ENCODE measurements at places on chromosomes 13 and 19.

- DNase-seq, result no peak
Observed at GRCh38 chr13:25541434-25542123, 169.8 kb downstream of the ATP8A2 start.

DNA sequence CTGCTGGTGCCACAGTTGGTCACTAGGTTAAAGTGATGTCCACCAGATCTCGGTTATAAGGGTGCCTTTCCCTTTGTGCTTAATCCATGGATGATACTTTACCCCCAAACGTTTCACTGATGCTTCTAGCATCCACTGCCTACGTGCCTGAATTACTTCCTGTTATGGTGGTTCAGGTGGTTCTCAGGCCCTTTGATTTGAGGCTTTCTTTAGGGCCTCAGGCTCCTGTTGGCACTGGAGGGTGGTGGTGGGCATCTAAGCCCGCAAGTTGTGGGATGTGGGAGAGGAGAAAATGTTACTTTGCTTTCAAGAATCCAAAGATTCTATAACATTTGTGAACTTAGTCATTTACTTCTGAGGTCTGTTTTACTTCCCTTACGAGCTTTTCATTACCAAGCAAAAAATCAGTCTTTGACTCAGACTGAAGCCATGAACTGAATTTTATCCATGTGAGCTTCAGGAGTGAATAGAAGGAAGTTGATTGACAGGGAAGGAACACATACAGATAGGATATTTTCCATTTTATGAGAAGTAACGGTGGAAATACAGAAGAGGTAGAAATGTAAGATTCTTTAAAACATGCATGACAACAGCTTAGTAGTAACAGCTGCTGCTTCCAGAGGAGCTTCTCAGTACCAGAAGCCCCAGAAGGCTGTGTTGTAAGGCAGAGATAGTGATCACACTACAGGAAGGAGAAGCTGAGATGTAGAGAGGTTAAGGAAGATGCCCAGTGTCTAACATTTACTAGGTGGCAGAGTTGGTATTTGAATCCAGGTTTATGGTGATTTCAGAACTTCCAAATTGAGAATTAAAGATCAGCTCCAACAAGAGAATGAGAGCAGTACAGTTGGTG is 65.0 kb downstream of the ARHGEF7 start:
- DNase-seq, result no peak

- DNase-seq, result no peak
Observed at GRCh38 chr19:15448044-15448777, 1.5 kb downstream of the WIZ start.

GRCh38 chr13:112204346-112205327 is 137.7 kb downstream of the SOX1 start:
- DNase-seq, result no peak
